Activated T-cell treated with anti-CD3 and anti-CD28 coated beads, Interleukin-2, amount 50 U/mL, for 24 hours (primary cell): ENCODE measurements at places on chromosomes 16 and 17.

- DNase-seq: no peak
These were observed 1.2 kb downstream of the HOXB1 start for GRCh38 chr17:48529683-48530009.

- no peak for DNase-seq
These were observed 36.7 kb downstream of the KIAA0753 start for GRCh38 chr17:6603744-6604325.

DNA sequence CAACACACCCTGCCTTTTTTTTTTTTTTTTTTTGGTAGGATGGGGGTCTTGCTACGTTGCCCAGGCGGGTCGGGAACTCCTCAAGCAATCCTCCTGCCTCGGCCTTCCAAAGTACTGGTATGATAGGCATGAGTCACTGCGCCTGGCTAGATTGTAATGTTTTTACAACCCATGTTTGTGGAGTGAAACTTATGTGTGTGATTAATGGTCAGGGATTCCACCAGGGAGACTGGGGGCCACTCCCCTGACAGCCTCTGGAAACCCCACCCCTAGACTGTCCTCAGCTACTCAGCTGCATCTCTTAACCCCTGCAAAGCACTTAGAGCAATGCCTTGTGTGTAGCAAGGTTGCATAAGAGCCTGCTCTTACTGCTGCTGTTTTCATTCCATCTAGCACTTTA lies 220.5 kb downstream of the PARN start:
- no peak for DNase-seq

DNA sequence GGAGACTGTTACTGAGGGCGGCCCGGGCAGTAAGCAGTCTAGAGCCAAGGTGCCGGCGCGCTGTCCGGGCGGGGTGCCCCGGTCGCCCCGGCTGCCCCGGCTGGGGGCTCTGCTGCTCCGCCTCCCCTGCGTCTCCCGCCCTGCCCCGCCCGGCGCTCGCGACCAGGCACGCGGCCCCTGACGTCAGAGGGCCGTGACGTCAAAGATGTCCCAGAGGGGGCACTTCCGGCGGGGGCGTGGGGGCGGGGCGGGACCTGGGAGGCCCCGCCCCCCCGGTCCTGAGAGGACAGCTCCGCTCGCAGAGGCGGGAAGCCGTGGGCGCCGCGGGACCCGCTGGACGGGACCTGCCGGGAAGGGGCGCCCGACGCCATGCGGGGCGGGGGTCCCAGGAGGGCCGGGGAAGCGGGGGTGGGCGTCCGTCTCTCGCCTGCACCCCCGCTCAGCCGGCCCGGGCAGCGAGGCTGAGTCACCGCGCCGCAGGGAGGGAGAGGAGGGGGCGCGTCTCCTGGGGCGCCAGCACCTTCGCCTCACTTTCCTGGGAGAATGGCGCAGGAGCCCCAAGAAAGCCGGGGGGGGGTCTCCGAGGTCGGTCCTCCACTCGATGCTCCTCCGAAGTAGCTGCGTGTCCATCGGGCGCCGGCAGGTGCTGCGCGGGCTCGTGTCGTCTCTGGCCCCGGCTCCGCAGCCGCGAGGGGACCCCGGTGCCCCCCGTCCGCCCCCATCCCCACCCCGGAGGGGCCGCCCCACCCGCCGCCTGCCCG lies 4.4 kb upstream of the HIC1 start:
- peak; percentile 86 for DNase-seq

- no peak for DNase-seq
These were observed 256.6 kb downstream of the CPPED1 start for GRCh38 chr16:12546918-12547607.

DNA sequence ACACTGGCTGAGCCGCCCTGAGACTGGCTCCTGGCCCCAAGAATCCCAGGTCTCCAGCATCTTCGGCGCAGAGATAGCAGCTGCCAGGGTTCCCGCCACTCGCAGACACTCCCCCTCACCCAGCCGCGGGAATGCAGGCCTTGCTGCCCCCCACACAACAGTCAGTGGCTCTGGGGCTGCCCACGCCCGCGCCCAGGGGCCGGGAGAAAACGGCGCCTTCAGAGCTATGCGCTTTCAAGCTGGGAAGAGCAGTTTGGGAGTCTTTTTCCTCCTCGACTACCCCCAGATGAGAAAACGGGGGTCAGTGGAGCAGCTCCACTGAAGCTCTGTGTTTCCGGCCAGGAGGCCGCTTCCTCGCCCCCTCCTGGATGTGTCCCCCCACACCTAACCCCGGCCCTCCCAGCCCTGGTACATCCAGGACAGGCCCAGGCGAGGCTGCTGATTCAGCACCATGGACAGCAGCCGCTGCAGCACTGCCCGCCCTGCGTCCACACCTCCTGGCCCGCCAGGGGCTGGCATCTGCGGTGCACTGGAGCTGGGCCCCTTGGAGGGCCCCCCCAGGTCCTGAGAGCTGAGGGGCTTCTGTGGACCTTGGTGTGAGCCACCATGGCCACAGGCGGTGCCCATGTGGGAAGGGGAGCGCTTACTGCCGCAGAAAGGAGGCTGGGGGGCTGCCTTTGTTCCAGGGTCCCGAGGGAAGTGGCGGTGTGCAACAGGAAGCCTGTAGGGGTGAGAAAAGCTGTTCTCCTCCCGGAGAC lies 35.7 kb downstream of the CACNA1H start:
- peak; percentile 64 for DNase-seq

- DNase-seq: no peak
These were observed 4.1 kb downstream of the FOXJ1 start for GRCh38 chr17:76137001-76137350.

DNA sequence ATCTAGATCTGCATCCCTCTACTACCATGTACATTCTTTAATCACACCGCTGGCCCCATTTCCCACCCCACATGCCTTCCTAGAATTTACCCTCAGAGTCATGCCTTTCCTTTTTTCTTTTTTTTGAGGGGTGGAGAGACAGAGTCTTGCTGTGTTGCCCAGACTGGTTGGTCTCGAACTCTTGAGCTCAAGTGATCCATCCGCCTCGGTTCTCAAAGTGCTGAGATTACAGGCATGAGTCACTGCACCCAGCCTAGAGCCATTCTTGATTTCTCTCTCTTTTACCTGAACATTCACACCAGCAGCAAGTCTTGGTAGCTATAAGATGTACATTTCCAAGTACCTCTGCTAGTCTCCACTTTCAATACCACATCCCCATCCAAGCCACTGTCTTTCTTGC lies 2.1 kb downstream of the PAGR1 start:
- no peak for DNase-seq

DNA sequence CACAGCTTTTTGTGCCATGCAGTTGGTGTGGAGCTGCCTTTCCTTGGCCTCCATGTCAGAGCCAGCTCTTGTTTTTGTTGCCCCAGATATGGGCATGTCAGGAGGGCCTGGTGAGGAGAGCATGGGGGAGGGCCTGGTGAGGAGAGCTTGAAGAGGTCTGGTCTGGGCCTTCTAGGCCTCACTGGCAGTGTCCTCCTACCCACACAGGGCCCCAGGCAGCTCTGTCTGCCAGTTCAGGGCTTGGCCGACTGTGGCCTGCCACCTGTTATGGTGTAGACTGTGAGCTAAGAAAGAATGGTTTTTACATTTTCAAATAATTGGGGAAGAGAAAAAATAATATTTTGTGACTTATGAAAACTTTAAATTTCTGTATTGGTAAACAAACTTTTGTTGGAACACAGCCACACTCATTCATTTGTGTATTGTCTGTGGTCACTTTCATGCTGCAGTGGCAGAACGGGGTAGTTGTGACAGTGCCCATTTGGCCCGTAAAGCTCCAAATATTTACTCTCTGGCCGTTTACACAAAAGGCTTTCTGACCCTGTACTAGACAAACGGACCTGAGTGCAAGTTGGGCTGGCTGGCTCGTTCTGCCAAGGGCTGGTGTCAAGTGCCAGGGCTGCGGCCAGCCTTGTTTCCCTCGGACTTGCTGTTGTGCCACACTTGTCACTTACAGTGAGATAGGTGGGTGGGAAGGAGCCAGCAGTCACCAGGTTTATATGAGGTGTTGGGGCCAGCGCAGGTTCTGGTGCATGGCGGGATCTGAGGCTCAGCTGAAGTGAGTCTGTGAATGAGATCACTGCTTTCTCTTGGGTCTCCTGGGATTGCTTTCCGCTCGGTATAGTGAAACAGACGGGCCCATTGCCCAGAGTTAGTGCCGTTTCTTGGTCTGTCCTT lies 18.2 kb downstream of the PGS1 start:
- DNase-seq: no peak

DNA sequence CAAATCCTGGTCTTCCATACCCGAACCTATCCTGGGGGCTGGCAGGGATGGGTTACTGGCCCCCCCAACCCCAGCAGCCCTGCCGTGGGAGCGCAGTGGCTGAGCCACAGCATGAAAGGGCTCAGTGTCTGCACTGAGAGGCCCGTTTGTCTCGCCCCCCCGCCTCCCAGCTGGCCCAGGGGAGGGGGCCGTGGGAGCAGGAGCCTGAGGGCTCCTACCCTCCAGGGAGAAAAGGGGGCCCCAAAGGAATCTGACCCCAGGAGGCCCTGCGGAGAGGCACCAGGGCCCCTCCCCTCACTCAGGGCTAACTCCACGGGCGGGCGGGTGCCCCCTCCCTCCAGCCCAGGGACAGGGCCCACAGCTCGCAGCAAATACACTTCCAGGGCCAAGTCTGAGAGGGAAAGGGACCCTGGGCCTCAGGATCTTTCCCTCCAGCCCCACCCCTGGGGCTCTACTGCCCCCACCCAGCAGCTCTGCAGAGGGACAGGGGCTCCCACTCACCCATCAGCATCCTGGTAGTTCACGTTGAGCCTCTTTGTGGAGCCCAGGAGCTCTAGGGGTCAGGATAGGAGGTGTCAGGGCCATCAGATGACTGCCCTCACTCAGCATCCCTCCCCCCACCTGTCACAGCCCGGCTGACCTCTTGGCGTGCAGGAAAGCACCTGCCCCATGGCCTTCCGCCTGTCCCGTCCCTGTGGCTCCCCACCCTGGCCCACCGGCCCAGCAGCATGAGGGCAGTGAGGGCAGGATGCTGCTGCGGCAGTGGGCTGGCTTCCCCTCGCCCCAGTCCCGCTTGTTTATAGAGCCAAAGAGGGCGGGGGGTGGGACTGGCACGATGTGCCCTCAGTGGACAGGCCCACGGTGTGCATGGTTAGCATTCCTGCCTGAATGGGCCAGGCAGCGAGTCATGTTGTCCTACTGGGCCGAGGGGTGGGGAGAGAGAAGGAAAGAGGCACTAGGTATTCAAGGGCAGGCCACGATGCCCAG lies 7.3 kb downstream of the CASKIN2 start:
- no peak for DNase-seq

GRCh38 chr16:86342161-86342834 lies 168.0 kb upstream of the FOXF1 start:
- no peak for DNase-seq

GRCh38 chr16:81863630-81864352 lies 84.7 kb downstream of the PLCG2 start:
- no peak for DNase-seq

DNA sequence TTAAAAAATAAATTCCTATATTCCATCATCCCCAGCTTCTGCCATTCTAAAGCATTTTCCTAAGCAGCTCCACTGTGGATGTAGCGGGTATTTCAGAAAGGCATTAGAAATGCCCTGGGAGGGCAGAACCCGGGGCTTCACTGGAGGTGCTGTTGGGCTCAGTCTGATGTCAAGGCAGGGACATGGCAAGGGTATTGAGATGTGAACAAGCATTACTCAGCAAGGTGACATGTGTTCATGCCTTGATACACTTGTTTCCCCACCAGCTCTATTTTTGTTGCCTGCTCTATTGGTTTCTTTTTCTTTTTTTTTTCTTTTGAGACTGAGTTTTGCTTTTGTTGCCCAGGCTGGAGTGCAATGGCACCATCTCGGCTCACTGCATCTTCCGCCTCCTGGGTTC lies 35.7 kb downstream of the ABCC1 start:
- DNase-seq: no peak

GRCh38 chr16:77509796-77510195 lies 75.0 kb upstream of the ADAMTS18 start:
- DNase-seq: no peak

DNA sequence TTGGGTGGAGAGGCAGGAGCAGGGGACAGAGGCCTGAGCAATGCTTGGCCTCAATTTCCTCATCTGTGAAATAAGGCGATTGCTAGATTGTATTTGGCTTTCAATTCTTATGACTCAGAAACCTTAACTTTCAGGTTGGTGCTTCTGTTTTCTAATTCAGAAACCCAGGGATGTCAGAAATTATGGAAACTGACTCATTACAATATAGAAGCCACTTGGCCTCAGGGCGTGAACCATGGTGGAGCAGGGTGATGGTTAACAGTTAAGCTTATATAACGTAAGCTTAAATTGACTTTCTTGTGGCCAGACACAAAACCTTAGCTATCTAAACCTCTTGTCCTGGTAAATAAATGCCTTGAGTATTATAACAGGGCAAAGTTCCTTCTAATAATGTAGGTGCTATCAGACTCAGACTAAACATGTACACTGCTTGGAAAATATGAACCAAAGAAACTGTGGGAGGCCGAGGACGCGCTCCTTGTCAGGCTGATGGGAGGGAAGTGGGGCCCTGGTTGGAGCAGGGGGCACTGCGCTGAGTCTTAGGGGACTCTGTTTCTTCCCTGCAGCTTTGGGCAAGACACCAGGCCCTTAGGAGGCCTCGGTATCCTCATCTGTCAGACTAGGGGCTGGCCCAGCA lies 17.1 kb upstream of the SREBF1 start:
- DNase-seq: peak; percentile 52

DNA sequence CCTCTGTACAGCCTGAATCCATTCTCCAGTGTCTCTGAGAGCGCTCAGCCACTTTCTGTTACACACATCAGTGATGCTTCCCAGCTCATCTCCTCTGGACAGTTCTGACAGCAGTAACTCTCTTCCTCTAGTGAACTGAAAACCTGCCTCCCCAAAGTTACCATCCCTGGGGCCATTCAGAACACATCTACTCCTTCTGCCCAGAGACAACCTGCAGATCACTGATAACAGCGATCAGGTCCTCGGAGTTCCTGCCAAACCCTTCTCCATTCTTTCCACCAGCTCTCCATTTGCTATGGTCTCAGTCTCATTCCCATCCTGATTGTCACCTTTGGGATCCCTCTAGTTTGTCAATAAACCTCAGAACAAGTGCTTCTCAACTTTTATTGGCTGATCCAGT lies 7.3 kb downstream of the ZZEF1 start:
- DNase-seq: no peak

DNA sequence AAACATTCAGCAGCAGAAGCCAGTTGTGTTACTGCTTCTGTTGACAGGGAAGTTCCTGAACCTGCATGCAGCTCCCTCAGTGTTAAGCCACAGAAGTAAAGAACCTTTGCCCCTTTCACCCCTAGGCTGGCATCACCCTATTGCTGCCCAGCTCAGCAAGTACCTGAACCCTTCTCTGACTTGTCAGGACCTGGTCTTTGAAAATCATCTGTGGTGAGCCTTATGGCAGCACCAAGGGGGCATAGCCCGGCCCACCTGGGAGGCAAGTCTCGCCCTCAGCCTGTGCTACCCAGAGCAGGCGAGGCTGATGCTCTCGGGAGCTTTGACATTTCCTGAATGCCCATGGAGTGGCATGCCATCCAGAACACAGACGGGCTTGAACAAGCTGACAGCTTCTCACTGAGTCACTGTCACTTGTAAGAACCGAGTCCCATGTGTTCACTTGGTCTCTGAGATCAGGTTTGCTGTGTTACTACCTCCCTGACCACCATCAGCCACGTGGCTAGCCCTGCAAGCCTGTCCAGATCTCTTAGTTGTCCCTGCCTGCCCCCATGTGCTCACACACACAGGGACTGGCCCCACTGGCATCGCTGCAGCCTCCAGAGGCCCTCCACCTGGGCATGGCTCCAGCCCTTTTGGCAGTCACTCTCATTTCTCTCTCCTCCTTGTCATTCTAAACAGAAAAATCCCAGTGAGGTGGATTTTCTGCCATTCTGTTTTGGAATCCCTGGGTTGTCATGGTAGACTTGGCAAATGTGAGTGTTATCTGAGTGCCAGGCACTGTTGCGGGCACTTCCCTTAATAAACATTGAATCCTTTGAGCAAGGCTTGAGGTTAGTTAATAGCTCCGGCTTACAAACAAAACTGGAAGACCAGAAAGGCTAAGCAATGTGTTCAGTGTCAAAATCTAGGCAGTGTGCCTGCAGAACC lies 2.9 kb upstream of the CARMIL2 start:
- DNase-seq: no peak
